Nucleus accumbens (tissue), 56 donors: ENCODE measurements at places on chromosomes 7 and 10.

- DNase-seq: no peak
Observed at GRCh38 chr10:137031-137430, 1.8 kb downstream of the ZMYND11 start.

GRCh38 chr7:71509381-71509780 is 377.4 kb downstream of the GALNT17 start:
- no peak for DNase-seq

GRCh38 chr7:14487701-14488395 is 414.7 kb downstream of the DGKB start:
- DNase-seq: no peak

- no peak for DNase-seq
Observed at GRCh38 chr10:89416465-89416864, 2.1 kb downstream of the IFIT5 start.

GRCh38 chr10:33952692-33953360 is 618.4 kb upstream of the NRP1 start:
- DNase-seq: no peak

DNA sequence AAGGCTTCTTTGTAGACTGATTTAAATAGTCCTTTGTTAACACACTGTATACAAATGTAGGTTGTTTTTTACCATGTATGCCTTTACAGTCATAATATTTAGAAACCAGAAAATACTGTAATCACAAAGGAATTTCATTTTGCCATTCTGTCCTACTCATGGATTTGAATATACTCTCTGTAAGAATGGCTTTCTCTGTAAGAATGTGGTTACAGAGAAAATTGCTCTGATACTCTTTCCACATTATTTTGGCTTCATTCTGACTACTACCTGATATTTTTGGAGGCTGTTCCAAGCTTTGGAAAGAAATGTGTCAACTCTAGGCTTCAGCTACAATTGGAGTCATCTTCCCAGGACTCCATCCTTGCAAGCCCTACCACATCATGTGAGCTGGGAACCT is 23.5 kb downstream of the CH25H start:
- no peak for DNase-seq

GRCh38 chr10:116126239-116126638 is 146.8 kb downstream of the GFRA1 start:
- no peak for DNase-seq

- no peak for DNase-seq
Observed at GRCh38 chr10:26755443-26755903, 58.0 kb downstream of the PDSS1 start.

- no peak for DNase-seq
Observed at GRCh38 chr10:29713450-29713849, 78.7 kb upstream of the SVIL start.

GRCh38 chr7:80277434-80278427 is 143.1 kb downstream of the GNAI1 start:
- no peak for DNase-seq

DNA sequence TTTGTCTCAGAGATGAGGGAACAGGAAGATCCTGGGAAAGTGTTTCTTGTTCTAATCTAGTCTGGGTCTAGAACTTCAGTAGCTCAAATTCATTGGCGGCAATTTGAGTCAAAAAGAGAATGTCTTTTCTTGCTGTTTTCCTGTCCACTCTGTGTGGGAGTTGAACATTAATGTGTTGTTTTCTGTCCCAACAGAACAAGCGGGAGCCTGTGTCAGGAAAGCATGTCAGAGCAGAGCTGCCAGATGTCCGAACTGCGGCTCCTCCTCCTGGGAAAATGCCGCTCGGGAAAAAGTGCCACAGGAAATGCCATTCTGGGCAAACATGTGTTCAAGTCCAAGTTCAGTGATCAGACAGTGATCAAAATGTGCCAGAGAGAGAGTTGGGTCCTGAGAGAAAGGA is 16.0 kb downstream of the GIMAP8 start:
- DNase-seq: no peak

DNA sequence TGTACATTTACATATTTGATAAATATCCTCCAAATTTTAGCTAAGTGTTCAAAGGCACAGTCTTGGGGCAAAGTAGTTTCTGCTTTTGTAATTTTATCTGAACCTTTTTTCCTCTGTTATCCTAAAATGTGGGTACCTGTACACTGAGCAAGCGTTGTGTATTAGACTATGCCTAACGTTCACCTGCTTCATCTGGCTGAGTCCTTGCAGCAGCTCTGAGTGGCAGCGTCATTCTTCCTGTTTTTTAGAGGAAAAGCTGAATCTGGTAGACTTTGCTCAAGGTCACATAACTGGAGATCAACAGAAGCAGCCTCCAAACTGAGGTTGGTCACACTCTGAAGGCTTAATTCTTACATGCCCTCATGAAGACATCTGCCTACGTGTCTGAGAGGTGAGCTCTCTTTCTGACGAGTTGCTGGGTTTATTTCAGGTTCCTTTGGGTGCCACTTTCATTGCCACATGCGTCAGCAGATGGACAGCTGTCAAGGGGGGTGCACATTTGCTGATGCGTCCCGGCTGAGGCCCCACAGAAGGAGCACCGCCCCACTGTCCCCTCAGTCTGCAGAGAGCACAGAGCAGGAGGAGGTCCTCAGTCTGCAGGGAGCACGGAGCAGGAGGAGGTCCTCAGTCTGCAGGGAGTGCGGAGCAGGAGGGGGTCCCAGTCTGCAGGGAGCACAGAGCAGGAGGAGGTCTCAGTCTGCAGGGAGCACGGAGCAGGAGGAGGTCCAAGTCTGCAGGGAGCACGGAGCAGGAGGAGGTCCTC is 406.5 kb upstream of the SHH start:
- no peak for DNase-seq

- DNase-seq: no peak
Observed at GRCh38 chr10:74671716-74672115, 154.7 kb upstream of the KAT6B start.

GRCh38 chr7:18414885-18415284 is 80.7 kb upstream of the HDAC9 start:
- no peak for DNase-seq

DNA sequence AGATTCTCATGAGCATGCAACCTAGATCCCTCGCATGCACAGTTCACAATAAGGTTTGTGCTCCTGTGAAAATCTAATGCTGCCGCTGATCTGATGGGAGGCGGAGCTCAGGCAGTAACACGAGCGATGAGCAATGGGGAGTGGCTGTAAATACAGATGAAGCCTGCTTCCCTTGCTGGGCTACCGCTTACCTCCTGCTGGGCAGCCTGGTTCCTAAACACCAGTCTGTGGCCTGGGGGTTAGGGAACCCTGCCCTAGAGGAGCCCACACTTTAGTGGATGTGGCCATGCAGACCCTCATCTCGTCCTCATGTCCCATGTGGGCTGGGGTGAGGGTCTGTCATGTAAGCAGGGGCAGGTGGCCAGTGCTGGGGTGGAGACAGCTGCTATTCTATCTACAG is 417.6 kb downstream of the GLRX3 start:
- DNase-seq: no peak
